ENCODE measurements at places on chromosomes 4 and X.

GRCh38 chr4:10856271-10856782 lies 171.8 kb upstream of the CLNK start:
- no peak for DNase-seq

- no peak for DNase-seq
Measured at GRCh38 chr4:182917182-182918043, at the start of gene DCTD. TSS of gene DCTD (minus strand) at chr4:182917386. CDS start at chr4:182915568, 1,818 bp downstream.

DNA sequence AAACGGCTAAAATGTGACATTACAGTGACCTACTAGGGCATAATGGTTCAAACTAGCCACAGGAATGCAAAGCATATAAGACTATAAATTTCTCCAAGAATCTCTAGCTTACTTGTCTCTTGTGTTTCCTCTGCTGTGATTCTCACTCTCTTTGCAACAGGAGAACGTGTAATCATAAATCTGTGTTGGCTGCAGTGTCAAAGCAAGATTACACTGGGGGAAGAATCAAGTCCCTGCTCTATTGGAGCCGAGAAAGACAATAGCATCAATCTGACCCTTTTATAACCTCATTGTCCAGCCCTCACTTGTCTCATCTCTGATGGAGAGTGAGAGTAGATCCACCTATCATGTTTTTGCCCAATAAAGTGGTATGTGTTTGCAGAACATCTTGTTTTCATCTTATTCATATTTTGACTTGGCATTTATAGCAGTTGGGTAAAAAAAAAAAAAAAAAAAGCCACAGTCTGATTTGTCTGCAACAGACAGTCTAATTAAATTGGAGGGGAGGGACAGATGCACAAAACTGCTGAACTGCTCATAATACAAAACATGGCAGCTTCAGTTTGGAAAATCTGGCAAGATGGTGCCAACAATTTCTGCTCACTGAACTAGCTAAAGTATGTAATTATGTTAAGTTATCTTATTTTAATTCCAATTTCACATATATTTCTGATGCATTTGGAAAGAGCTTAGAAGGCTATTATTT lies 165.0 kb upstream of the GABRA2 start:
- DNase-seq = no peak

DNA sequence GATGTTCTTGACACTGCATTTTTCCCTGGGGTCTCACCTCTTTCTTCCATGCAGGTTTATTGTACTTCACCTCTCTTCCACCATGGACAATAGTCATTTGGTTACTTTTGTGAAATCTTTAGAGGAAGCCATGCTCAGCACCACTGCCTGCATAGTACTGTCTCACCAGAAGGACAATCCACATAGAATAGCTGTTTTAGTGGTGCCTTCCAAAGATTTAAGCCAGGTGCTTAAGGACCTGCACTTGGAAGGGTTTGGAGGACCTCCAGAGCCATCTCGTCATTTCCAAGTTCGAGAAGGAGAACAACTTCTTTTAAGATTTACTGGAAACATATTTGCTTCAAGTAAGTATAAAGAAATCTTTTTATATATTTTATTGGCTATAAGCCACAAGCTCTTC lies 26.7 kb downstream of the DTHD1 start:
- no peak for DNase-seq

DNA sequence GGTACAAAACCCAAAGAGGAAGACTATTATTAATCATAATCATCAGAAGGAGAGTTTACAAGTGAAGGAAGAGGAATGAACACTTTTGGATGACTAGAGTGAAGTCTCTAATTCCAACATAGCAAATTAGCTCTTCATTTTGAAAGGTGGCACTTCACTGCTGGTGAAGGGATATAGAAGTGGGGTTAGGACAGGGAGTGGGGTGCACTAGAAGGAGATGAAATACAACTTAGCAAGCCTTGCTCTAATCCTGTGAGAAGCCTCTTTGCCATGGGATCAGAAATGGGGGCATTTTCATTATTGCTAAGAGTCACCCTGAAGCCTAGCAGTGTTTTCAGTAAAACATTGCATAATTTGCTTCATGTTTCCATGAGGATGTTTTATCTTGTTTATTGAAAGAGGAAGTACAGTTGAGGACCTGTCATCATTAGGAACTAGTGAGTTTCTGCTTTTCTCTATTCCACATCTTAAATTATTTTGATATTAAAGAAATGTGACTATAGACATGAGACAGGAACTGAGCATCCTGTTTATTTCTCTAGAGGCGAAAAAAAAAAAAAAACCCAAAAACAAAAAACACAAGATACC lies 9.3 kb upstream of the GRPR start:
- no peak for DNase-seq

GRCh38 chr4:166622425-166622977 lies 611.8 kb downstream of the SPOCK3 start:
- no peak for DNase-seq

DNA sequence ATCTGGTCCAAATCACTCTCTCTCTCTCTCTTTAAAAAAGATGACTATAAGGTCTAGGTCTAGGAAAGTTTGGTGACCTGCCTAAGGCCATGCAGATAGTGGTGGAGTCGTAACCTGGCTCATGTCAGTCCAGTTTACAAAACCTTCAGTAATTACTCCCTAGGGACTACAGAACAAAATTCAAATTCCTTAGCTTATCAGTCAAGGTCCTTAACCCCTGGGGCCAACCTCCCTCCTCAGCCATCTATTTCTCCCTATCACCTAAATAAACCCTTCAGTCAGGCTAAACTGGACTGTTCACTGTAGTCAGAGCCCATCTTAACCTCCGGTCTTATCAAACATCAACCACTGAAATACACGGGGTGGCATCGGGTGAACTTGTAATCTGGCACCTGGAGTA lies 68.9 kb downstream of the MAP3K15 start:
- DNase-seq = no peak

Measured in KG1 (cell line).